AG04450 (cell line): ENCODE measurements at places on chromosomes 6 and 20.

DNA sequence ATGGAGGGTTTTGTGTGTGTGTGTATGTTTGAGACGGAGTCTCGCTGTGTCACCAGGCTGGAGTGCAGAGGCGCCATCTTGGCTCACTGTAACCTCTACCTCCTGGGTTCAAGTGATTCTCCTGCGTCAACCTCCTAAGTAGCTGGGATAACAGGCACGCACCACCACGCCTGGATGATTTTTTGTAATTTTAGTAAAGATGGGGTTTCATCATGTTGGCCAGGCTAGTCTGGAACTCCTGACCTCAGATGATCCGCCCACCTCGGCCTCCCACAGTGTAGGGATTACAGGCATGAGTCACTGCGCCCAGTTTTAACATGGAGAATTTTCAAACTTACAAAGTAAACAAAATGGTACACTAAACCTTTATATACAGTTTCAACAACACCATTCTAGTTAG lies 22.8 kb downstream of the AMD1 start:
- no peak for DNase-seq

DNA sequence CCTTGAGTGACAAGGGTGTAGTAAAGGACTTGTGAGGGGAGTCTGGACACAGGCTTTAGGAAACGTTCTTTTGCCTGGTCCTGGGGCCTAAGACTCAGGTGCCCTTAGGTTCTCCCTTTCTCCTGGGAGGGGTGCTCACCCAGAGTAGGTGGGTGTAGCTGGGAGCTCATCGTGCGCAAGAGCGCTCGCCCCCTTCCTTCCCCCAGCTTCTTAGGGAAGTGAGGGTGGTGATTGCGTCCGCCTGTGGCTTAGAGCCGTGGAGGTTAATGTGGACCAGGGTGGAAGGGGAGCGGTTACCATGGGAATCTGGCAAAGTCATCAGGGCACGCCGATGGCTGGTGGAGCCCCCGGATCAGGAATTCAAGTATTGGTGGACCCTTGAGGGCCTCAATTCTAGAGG lies 3.3 kb upstream of the AARS2 start:
- no peak for DNase-seq

DNA sequence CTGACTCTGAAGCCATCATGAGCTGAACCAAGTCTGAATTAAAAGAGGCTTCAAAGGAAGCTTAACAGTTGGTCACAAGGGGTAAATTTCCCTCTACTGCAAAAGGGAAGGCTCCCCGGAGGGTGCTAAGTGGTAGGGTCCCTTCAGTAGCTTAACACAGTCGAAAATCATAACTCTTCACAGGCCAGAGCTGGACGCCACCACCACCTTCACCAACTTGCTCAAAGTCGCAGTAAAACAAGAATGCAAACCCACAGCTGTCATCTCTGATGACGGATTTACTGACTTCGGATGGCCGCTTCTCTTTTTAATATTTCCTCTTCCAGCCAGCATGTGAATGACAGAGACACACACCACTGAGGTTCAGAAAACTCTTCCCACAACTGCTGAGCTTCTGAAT lies 144.7 kb upstream of the FBXL4 start:
- DNase-seq, result no peak

DNA sequence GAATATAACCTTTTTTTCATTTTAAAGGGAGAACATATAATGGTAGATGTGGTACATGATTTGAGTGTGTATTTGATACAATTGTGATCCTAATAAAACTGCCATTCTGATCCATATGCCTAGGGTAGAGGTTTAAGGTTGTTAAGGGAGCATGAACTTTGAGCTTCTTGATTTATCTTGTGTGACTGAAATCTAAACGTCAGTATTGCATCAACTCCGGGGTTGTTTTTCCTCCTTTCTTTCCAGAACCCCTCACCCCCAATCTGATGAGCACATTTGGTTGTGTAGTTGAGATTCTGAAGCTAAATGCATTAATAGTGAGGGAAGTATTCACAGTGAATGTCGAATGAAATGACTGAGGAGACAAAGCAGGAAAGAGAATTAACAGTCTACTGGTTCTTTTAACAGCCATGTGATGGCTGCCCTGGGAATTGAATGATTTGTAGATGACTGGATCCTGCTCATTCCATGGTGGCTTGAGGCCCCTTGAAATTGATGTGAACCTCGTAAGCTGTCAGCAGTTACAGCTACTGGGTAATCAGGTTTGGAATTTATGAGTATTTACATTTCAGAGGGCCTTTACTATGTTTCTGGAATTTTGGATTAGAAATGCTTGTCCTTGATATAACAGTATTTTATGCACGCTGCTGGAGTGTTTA lies 44.8 kb downstream of the FARS2 start:
- no peak for DNase-seq

DNA sequence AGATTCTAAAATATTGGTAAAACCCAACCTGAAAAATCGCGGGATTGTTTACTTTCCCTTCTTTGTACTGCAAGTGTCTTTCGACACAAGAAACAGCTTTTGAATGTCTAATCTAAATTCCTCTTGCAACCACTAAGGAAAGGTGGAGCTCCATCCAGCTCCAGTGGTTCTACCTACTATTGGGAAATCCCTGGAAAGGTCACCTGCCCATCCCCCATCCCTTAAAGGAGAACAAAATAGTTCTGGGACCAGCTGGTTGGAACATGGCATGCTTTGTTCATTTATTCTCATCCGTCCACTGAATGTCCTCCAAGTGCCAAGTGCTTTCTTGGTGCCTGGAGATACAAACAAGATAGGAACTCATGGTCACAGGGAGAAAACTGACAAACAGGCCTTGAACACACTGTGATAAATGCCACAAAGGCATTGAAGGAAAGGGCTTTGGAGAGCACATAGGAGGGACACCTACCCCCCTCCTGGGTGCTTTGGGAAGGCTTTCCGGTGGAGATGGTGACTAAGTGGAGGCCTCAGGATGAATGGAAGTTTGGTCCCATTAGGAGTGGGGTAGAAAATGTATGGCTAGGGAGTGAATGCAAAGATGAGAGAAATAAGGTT lies 2.3 kb upstream of the CITED2 start:
- DNase-seq, result no peak

- DNase-seq, result no peak
Observed at GRCh38 chr6:134520181-134521115, 202.5 kb upstream of the SGK1 start.

DNA sequence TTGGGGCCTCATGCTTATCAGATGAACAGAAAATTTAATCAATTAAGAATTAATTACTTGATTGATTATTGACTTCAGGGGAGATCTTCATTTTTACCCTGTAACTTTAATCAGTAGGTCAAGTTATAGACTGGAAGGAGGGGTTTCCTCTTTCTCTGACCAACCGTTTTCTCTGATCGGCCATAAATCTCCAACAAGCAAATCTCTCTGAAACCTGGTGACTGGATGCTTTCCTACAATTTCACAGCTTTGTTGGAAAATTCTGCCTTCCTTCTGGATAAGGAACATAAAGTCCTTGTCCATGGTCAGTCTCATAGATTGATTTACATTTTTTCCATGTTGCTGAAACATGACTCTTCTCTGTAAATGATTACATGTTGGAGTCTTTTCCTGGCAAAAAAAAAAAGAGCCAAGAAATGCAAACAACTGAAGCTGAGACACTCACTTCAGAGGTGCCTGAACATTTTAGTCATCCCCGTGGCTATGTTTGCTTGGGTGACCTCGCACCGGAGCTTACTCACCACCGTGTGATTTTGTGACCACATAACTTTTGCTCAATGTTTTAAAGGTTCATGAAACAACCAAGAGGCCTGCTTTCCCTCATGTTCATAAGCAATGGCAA lies 31.0 kb downstream of the IRF4 start:
- peak; percentile 89 for DNase-seq

DNA sequence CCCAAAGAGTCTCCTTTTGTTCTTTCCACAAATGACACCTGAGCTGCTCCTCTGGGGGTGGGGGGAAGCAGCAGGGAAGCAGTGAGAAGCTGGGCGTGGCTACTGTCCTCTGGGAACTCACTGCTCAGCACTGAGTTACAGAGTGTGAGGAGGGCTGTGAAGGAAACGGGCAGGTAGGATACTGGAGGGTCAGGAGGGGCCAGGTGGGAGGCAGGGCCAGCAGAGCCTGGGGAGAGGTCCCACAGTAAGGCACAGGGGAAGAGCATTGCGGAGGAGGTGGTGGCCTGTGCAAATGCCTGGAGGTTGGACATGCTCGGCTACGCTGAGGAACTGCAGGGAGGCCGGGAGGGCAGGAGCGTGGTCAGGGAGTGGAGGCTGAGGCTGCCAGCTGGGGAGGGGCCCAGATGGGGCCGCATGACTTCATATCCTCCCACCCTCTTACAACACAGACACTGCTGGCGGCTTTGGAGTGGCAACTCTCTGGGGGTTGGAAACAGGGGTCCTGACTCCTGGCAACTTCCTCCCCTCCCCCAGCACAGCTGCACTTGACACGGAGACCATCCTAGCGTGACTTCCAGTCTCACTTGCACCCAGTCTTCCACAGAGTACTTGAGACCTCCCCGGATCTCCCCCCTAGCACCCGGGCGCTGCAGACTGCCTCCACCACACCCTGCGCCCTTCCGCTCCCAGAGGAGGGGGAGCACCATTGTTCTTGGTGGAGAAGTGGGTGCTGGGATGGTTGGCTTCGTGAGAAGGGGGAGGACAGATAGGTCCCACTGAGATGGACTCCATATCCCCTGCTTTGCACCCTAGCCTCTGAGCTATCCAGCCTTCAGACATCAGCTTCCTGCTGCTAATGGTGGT lies 34.2 kb downstream of the RBM38 start:
- DNase-seq, result no peak

GRCh38 chr6:33104887-33105286 lies 29.1 kb downstream of the HLA-DPB1 start:
- DNase-seq, result no peak

- no peak for DNase-seq
Observed at GRCh38 chr20:54727490-54727889, 252.1 kb downstream of the DOK5 start.

DNA sequence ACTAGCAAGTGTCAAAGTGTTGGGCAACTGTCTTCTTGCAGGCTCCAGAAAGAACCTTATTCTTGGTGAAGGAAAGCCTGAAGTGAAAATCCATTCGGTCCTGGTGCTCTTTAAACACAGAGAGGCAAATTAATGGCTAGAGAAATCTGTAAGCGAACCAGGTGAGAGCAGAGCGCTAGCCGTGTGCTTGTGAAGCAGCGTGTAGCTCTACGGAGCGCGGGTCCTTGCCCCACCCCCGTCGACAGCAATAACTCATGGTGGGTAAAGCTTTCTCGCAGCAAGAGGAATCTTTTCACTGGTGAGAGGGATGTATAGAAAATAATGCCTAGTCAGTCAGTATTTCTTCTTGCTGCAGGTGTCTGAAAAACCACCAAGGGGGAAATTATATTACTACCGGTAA lies 37.0 kb upstream of the EMILIN3 start:
- no peak for DNase-seq

- DNase-seq, result no peak
Observed at GRCh38 chr20:46211331-46211722, 93.2 kb downstream of the CD40 start.

DNA sequence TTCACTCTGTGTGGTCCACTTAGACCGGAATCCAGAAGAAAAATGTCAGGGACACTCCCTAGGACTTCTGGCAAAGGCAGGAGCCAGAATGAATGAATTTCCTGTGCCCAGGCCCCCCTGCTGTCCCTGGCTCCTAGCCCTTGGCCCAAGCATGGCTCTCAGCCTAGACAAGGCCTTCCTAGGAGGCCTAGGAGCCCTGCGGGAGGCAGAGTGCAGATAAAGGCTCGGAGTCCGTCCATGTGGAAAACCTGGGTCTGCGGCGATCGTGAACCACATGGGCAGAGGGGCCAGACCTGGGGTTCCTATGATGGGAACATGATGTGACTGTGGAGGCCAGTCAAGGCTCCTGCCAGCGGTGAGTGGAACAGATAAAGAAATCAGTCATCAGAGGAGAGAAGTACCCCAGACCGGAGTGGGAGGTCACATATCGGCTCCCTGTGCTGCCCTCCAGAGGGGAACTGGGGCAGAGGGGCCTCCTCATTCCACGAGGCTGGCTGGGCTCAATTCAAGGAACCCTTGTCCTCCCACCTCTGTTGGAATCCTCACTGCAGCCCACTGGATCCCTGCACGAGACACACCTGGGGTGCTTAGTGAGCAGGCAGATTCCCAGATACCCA lies 5.9 kb upstream of the VSTM2L start:
- no peak for DNase-seq

DNA sequence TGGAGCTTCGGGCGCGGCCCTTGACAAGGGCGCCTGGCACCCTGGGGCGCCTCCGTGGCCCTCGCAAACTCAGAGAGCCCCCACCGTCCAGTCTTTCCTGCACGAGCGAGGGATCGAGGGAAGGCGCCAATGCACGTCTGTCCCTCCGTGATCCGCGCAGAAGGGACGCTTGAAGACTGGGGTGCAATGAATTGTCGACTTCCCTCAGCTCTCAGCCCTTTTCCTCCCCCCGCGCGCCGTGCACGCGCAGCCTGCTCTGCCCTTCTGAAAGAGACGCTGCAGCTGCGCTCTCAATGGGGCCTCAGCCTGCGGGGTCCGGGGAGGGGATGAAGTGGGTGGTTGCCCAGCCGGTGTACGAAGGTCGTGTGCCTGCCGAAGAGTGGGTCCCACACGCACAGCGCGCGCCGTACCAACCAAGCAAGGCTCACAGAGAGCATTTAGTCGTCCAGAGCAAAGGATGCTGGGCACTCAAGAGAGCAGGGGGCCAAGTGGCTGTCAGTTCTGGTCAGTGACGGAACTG lies 5.5 kb upstream of the SOX4 start:
- DNase-seq, result no peak

GRCh38 chr20:46117704-46118467 lies at the start of gene CD40:
Gene CD40, plus strand, starts transcription at chr20:46118314. Its CDS starts 30 bp downstream, at chr20:46118344.
- no peak for DNase-seq

GRCh38 chr6:35368038-35368887 lies 25.9 kb downstream of the PPARD start:
- no peak for DNase-seq

- DNase-seq, result no peak
Observed at GRCh38 chr6:48881551-48881950, 581.5 kb downstream of the MMUT start.

GRCh38 chr6:164252948-164253347 lies 838.4 kb downstream of the QKI start:
- DNase-seq, result no peak

- no peak for DNase-seq
Observed at GRCh38 chr6:118288355-118289124, 259.6 kb upstream of the PLN start.

DNA sequence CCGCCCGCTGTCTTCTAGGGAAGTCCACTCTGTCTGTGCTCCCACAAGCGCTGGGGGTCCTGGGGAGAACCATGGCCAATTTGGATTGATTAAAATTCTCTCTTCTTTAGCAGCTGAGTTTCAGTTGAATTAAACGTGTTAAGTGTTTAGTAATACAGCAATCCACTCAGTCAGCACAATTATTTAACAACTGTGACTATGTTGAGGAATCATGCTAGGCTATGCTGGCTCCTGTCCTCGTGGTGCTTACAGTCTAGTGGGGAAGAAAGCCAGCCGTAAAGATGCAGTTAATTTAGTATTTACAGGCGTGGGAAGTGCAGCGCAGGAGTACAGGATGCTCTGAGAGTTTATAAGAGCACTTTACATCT lies 88.9 kb upstream of the FOXP4 start:
- no peak for DNase-seq
